ENCODE measurements at places on chromosomes 1 and 21.

- no peak for DNase-seq
These were observed 10.6 kb downstream of the PADI1 start for GRCh38 chr1:17215545-17215890.

GRCh38 chr1:191620883-191621282 lies 537.4 kb upstream of the RGS18 start:
- no peak for DNase-seq

DNA sequence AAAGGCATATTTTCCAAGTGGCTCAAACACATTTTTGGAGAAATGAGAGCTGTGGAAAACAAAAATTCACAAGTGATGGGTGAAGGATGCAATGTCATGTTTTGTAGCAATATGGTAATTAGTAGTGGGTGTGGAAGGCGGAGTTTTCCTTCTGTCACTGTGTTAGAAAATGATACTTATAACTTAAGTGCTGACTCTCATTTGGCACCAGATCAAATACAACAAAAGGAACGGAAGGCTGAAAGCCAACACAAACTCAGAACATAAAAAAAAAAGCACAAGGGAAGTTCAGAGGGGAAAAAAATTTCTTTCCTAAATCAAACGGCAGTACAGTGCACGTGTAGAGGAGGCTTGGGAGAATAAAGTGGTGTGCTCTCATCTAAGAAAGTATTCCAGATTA lies at the start of gene TNFSF18:
TNFSF18 (minus strand) TSS at position 77 of the 400 bp plus-strand sequence; CDS start at position 32, 45 bp downstream.
- DNase-seq = no peak

GRCh38 chr1:223872308-223872901 lies 26.7 kb upstream of the TP53BP2 start:
- no peak for DNase-seq

- DNase-seq = peak; percentile 51
These were observed 77.0 kb upstream of the BACE2 start for GRCh38 chr21:41090981-41091380.

- DNase-seq = no peak
These were observed 375.4 kb downstream of the COL11A1 start for GRCh38 chr1:102732927-102733326.

- DNase-seq = no peak
These were observed 180.3 kb upstream of the ZP4 start for GRCh38 chr1:238071061-238071460.

- no peak for DNase-seq
These were observed 6.2 kb downstream of the ZNF691 start for GRCh38 chr1:42852608-42852980.

DNA sequence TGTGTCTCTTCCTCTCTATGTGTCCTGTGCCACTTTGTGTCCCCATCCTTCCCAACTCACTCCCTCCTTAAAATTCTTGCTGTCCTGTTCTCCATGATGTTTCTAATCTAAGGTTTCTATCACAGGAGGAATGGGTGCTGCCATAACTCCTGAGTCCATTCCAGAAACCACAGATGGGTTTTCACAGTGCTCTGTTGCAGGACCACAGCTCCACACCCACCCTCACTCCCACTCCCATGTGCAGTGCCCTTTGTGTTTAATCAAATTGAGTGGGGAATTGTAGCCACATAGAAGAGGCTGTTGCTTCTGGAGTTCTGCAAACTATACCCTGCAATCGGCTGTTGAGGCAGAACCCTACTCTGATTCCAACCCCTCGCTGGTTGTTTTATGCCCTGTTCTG lies 142.1 kb downstream of the SPATA46 start:
- DNase-seq = no peak

- no peak for DNase-seq
These were observed 39.0 kb downstream of the SNAP47 start for GRCh38 chr1:227774051-227774731.

GRCh38 chr1:151546011-151546925 lies 6.2 kb downstream of the TUFT1 start:
- no peak for DNase-seq

DNA sequence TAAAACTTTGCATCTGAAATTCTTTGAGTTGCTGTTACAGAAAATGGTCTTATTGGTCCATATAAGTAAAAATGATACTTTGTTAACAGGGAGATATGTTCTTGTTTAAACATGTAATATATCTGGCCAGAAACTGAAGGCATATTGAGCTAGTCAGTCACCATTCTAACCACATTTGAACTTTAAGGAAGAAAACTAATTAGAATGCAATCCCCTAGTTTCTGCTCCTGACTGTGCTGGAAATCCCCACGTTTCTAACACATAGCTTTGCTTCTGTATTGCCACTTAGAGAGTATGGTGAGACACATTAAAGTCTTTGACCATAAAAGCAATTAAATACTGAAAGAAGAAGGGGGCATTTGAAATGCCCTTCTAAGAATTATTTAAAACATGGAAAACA lies 32.1 kb upstream of the HIVEP3 start:
- DNase-seq = no peak

DNA sequence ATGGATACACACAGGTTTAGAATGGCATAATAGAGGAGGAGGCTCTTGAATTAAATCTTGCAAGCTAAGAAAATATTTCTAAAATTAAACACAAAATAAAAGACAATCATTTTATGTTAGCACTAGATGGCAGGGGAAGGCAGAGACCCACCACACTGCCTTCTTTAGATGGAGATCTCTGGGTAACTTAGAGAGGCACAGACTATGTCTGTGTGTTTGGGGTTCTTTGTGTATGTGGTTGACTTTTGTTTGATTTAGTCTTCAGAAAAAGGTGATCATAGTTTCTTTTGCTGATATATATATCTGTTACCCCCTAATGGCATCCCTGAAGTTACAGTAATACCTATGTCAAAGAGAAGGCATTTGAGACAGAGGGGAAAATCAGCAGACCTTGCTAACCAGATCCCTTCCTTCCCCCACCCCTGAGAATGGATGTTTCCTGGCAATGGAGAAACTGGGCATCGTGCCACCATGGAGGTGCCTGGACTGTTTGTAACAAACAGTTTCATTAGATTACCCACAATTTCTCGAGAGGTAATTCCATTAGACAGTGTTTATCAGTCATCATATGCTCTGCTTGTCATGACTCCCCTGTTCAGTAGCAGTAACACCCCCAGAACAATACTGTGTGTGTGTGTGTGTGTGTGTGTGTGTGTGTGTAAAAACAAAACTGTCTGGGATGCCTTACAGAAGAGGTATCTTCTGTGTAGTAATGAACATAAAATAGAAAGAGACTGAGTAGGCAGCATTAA lies 228.3 kb upstream of the DEPDC1 start:
- no peak for DNase-seq

GRCh38 chr1:108045460-108045859 lies 80.5 kb upstream of the VAV3 start:
- DNase-seq = no peak

- DNase-seq = no peak
These were observed 2.2 kb upstream of the ZBTB21 start for GRCh38 chr21:42012344-42012743.

GRCh38 chr1:240462766-240463395 lies 149.1 kb downstream of the GREM2 start:
- no peak for DNase-seq

DNA sequence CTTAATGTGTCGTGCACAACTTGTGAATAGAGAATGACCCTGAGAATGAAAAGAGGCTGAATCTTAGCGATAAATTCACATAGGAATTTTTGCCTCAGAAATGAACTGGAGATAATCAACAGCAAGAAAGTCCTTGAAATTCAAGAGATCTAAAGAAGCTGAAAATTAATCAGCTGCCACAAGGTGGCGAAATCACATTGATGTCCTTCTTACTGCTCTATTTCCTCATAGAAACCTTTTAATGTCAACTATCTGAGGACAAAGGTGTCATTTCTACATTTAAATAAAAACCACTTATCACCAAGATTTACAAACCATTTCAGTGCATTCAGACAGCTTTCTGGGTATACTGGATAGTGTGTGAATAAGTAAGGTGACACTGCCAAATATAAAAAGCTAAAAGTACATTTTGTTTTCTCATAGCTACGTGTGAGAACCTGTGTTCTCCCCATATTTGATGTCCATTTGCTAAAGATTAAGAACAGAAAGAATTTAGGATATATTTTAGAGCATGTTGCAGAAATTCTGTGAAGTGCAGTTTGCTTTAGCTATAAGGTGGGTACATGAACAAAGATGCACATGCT lies 485.3 kb upstream of the PTBP2 start:
- DNase-seq = no peak

- no peak for DNase-seq
These were observed 99.1 kb downstream of the DNM3 start for GRCh38 chr1:171940368-171940767.

GRCh38 chr21:29326914-29327554 lies 28.3 kb downstream of the BACH1 start:
- no peak for DNase-seq

DNA sequence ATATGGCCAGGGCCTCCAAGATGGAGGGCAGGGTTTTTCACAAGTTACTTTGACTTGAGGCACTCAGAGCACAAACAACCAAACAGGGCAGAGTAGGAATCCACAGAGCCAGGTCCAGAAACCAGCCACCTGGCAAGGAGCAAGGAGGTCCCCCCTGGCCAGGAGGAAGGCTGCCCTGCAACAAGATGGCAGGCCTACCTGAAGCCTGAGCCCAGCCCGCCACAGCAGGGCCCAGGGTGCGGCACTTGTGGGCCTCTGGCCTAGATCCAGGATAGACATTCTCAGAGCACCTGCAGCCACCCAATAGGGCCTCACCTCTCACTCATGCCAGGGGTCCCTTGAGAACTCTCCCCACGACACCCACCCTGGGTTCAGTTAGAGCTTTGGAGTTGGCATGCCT lies 11.5 kb downstream of the SH3BGRL3 start:
- no peak for DNase-seq

Measured in NCI-H187 treated with DMSO at 0.1 percent for 48 hours (cell line).